Fibroblast of skin of back (primary cell): ENCODE measurements at places on chromosomes 2 and 18.

GRCh38 chr2:141207036-141207385 is 923.8 kb downstream of the LRP1B start:
- no peak for DNase-seq

DNA sequence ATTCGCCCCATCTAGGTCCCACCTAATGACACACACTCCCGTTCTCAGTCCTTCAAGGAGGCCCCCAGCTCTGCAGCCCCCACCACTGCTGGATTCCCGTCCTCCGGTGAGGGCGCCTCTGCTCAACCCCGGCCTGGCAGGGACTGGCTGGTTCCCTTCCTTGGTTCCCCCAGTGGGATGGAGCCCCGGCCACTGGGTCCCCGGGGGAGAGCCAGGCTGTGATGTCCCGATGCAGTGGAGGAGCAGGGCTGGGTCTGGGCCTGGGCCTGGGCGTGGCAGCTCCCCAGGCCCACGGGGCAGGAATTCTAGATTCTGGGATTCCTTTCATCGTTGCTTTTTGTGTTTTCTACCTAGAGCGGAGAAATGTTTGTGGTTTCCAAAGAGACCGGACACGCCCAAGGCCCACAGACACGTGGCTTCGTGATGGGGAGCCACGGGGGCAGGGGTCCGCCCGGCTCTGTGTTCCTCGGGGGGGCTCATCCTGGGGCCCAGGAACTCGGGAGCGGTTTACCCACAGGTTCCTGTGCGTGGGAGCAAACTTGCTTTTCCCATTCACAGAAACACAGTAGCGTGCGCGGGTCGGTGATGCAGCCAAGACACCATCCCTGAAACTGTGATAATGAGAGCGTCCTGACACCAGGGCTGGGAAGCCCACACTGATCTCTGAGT is 67.0 kb downstream of the SLC66A2 start:
- DNase-seq: no peak

DNA sequence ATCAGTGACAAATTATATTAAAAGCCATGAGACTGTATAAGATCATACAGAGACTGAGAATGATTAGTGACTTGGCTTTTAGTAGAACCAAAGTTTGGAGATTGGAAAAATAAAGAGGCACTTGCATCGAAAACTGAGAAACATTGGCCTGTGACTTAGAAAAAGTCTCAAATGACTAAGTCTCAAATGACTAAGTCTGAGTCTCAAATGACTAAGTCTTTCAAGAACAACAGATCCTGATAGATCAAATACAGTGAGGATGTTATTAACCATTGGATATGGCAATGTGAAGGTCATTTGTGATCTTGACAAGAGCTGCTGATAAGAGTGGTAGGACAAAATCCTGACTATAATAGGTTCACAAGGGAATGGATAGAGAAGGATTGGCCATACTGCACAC is 135.5 kb upstream of the FANCL start:
- peak; percentile 15 for DNase-seq

DNA sequence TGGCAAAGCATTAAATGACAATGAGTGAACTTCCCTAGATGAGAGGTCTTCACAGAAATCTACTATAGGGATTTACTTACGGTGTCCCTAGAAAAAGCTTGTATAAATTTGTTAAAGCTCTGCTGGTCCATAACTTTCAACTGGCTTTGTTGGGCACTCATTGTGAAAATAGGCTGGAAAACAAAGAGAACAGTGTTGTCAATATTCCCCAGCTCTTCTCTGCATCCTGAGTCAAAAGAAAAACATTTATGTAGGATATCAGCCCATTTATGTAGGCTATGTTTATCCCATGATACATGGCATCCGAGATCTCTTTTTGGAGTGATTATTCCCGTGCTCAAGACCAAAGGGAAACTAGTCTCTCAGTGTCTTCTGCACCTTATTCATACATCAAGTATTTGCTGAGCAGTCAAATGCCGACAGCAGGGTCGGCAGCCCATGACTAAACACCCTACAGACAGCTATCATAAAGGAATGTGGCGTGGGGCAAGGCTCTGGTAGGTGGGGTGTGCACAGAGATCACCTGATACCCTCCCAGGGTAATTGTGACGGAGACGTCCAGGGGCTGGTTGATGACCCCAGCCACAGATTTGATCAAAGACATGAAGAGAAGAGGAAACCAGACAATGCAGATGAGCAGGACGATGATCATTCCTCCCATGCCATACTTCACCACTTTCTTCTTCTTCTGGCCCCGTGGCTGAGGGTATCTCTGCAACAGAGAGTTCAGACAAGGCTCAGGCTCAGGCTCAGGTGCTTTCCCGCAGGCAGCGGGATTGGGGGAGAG is 155.9 kb downstream of the NAPG start:
- DNase-seq: peak; percentile 82

DNA sequence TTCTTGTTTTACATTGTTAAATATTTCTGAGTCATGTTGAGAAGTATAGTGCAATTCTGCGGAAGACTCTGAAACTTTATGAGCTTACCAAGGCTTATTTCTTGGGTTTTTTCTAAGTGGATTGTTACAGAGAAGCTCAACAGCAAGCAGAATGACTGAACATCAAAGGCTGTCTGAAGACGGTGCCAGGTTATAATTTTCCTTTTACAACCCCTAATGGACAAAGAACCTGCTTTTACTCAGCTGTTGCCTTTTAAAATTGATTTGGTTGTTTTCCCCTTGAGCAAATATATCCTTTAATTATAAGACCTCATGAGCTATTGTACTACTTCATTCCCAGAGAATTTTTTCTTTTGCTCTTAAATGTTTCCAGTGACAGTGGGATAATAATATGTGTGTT is 41.6 kb downstream of the LAMA3 start:
- DNase-seq: no peak
